ENCODE measurements at places on chromosomes 2 and 18.

DNA sequence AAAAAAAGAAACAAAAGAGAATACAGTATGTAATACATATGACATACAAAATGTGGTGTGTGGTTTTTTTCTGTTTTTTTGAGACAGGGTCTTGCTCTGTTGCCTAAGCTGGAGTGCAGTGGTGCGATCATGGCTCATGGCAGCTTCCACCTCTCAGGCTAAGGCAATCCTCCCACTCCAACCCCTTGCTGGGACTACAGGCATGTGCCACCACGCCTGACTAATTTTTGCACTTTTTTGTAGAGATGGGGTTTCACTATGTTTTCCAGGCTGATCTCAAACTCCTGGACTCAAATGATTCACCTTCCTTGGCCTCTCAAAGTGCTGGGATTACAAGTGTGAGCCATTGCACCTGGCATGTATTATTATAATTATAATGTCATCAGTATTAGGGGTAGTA lies 38.9 kb downstream of the DHX57 start:
- DNase-seq, result no peak

DNA sequence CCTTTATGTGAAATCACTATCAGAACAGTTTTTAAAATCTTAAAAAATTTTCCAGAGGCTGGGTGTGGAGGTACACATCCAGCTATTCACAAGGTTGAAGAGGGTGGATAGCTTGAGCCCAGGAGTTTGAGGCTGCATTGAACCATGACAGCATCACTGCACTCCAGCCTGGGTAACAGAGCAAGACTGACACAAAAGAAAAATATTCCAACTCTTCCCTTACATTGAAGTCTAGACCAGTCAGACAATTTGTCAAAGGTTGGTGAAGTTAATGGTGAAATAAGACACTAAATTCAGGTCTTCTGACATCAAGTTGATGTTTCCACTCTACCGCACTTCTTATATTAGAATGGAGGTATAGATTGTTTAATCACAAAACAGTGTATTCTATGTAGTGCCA lies 52.8 kb downstream of the HYCC2 start:
- DNase-seq, result no peak

DNA sequence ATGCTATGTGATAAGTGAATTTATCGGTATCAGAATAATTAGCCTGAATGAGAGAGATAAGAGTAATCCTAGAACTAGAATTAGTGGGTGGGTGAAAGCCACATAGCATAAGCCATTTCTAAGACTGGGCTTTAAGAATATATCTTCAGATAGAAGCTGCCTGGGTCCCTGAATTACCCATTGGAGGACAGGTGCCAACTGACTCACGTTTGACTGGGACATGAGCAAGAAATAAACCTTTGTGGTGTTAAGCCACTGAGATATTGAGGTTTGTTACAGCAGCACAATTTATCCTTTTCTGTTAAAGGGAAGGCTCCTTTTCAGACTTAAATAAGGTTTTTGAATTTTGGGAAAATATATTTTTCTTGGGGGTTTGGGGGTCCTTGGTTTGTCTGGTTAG lies 95.9 kb downstream of the POLE4 start:
- DNase-seq, result no peak

DNA sequence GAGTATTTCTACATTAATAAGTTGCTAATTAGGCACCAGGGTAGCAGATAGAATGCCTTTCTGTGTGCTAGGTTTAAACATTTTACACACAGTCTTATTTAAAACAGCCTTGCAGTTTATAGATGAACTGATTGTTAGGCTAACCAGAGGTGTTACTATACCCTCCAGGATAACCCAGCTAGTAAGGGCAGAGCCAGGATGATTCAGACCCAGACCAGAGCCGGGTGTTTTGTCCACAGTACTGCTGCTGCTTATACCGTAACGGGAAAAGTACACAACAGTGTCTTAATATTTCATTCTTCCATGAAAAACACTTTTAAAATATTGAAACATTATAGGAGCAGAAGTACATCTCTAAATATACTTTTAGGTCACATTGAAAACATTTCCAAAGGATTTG lies 82.7 kb downstream of the MALT1 start:
- no peak for DNase-seq

Data from stimulated activated CD4-positive, alpha-beta T cell treated with anti-CD3 and anti-CD28 coated beads, Interleukin-4, amount 100 ng/mL, for 24 hours (primary cell).